T1000 (cell line): ENCODE measurements at places on chromosomes 2 and 18.

GRCh38 chr18:68703326-68703725, 11.6 kb downstream of the TMX3 start:
- no peak for DNase-seq

- DNase-seq: no peak
Observed at GRCh38 chr2:70608373-70608772, 54.7 kb upstream of the TGFA start.

DNA sequence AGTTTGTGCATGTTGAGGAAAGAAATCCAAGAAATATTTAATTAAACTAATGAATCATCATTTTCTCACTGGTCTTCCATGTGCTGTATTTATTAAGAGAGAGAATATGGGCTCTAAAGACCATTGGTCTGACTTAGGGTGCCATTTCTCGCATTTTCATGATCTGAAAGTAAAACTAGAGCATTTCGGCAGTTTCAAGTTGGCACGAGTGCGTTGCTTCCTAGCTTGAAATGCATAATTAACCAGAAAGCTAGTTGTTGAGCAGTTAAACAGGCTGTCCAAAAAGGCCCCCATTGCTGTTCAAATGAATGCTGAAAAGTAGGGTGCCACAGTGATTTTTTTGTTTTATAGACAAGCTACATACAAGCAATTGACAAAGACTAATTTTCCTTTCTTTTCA, 47.4 kb downstream of the SLC8A1 start:
- DNase-seq: no peak

- DNase-seq: no peak
Observed at GRCh38 chr2:75801234-75801982, 90.7 kb upstream of the GCFC2 start.

GRCh38 chr18:77341527-77342325, 92.1 kb downstream of the GALR1 start:
- no peak for DNase-seq

- DNase-seq: no peak
Observed at GRCh38 chr2:29213888-29214291, 98.7 kb downstream of the CLIP4 start.

- DNase-seq: no peak
Observed at GRCh38 chr2:160220545-160221009, 20.5 kb upstream of the ITGB6 start.

DNA sequence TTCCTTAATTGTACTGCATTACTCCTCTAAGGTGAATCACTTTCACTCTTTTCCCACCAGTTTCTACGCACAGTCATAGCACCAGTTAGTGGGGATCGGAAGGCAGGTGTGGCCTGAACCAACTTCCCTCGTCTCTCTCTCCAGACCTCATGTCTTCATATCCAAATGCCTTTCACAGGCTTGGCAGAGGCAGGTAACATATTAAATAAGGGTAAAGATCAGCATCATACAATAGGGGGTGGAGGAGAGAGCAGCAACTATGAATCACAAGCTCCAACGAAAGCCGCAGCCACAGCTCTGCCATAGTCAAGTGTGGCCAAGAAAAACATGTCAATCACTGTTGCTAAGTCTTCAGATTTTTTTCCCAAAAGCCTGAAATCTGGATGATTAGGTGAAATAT, 40.3 kb downstream of the AP1S3 start:
- no peak for DNase-seq

DNA sequence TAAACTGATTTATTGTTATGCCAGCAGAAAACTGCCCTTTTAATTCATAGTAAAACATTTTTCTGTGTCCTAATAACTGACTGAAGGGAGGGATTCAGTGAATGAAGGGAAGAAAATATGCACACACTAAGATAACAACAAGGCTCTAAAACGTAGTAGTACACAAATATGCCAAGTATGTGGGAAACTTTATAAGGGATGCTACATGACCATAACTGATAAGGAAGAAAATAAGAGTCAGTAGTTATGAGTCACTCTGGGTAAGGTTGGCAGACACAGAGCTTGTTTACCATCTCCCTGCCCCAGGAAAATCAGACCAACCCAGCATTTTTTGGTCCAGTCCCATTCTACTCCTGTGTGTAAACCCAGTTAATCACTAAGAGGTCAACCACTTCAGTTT, 124.2 kb downstream of the RPRM start:
- DNase-seq: peak; percentile 16

GRCh38 chr2:157777427-157777826, 98.7 kb downstream of the ACVR1 start:
- no peak for DNase-seq

GRCh38 chr2:166357068-166357949, 18.4 kb downstream of the SCN9A start:
- no peak for DNase-seq

DNA sequence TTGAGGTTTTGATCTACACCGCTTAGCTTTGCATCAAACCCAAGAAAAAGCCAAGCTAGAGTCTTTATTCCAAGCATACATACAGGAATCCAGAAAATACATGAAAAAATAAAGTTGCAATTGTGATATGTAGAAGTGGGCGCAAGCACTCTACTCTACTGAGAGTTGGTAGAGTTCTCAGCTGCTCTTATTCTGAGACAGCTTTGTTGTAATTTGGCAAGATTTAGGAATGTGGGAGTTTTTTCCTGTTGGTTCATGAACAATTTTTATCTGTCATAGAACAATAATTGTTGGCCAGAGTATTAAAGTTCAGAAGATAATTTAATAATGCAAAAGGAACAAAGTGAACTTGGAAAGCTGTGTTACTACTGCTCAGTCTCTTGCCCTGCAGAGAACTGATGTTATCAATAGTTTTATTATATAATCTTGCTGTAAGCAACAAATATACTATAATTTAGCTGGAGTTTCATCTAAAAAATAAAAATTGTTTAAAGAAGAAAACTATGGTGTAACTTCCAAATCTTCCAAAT, 302.0 kb upstream of the RND3 start:
- DNase-seq: no peak

- no peak for DNase-seq
Observed at GRCh38 chr2:135745545-135745944, 3.9 kb downstream of the UBXN4 start.

- no peak for DNase-seq
Observed at GRCh38 chr2:186068139-186068801, 329.7 kb downstream of the FSIP2 start.

DNA sequence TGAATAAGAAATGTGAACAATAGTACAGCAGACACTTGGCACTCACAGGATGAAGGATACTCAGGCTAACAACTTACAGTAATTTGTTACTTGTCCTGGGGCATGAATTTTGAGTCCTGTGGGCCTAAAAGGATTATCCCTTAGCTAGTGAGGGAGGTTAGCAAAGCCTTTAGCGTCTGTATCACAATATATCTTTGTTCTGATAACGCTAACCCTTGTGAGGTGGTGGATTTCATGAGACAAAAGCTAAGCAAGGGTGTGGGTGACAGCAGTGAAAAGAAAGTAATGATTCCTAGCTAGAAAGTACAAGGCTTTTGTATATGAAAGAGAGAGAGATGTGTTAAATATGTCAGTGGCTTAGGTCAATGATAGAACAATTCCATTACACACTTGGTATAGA, 46.8 kb upstream of the TTC21B start:
- DNase-seq: no peak

DNA sequence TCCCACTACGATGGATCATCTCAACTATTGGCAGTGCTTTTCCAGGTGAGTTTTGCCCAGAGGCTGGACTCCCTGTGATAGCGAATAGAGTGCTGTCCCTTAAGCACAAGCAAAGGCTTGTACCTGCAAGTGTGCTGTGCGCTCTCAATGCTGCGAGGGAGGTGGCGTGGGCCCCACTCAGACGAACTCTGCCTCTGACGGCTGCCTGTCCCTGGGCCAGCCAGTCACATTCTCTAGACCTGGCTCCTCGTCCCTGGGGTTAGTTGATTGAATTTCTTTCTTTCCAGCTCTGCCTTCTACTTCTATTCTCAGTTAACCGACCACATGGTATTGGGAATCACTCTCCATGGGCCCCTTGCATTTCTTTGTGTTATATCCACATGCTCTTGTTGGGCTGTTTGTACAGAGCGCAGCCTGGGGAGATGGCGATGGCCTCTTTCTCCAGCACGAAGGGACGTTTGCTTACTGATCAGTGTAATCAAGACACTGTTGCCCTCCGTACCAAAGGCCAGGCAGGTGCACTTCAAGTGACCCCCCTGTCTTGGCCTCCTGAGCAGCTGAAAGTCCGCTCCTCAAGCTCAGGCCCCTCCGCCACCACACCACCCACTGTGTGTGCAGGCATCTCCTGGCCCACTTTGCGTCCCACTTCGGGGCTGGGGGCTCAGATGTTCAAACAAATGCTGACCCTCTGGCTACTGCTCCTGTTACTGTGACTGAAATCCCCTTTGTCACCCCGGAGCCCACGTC, 151.3 kb downstream of the ZNF236 start:
- DNase-seq: no peak

DNA sequence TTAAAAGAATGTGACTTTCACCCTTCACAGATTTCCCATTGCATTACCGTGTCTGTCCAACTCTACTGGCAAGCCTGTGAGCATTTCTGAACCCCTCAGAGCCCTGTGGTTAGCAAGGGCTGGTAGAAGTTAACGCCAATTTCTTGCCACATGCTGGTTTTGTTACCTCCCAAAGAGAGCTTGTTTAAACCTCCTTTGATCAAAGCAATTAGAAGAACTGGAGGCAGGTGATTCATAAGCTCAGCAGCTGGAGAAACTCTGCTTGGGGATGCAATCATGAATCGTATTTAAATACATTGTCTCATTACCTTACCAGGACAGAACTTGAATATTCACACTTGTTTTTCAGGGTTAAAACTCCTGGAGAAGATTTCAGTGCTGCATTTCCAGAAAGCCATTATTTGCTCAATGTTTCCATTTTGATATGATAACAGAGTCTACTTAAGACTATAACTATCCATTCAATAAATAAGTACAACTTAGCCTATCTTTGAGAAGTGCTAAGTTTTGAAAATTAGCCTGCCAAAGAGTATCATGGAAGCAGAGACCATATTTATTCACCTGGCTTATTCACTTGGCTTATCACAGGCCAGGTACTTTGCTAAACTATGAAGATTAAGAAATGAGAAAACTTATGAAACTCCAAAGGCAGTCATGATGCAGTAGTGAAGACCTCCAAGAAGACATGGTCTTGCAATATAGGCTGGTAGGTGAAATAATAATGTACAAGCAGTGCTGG, 292.8 kb downstream of the INSIG2 start:
- no peak for DNase-seq

- no peak for DNase-seq
Observed at GRCh38 chr2:192090911-192091310, 103.8 kb downstream of the TMEFF2 start.

GRCh38 chr2:24147364-24147763, 24.1 kb downstream of the FAM228B start:
- DNase-seq: no peak

- DNase-seq: no peak
Observed at GRCh38 chr18:78309307-78309706, 670.3 kb upstream of the SALL3 start.

DNA sequence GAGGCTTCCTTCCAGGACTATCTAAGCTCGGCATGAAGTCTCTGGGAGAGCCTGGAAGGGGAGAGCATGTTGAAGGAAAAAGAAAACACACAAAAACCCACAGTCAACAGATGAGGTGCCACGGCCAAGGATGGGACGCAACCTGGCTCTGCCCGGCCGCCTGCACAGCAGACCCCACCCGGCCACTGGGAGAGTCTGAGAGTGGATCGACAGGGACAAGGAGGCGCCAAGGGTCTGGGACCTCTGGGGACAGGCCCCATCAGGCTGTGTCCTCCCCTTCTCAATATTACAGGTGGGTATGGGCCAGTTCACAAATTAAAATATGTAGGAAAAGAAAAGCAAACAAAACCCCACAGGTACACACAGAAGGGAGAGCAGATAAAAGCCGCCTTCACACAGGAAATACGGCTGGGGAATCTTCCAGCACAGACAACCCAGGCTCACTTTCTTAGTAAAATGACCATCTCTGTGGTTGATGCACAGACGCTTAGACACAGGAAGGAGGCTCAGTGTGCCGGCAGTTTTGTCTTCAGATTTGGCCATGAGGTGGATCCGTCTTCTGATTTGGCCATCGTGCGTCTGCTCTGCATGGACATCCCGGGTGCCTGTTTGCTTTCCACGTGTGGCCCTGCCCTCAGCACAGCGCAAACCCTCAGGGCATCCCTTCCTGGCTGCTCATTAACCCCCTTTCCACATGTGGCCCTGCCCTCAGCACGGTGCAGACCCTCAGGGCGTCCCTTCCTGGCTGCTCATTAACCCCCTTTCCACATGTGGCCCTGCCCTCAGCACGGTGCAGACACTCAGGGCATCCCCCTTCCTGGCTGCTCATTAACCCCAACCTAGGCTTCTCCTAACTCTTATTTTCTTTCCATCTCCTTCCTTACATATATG, 138.4 kb downstream of the EIPR1 start:
- DNase-seq: no peak

DNA sequence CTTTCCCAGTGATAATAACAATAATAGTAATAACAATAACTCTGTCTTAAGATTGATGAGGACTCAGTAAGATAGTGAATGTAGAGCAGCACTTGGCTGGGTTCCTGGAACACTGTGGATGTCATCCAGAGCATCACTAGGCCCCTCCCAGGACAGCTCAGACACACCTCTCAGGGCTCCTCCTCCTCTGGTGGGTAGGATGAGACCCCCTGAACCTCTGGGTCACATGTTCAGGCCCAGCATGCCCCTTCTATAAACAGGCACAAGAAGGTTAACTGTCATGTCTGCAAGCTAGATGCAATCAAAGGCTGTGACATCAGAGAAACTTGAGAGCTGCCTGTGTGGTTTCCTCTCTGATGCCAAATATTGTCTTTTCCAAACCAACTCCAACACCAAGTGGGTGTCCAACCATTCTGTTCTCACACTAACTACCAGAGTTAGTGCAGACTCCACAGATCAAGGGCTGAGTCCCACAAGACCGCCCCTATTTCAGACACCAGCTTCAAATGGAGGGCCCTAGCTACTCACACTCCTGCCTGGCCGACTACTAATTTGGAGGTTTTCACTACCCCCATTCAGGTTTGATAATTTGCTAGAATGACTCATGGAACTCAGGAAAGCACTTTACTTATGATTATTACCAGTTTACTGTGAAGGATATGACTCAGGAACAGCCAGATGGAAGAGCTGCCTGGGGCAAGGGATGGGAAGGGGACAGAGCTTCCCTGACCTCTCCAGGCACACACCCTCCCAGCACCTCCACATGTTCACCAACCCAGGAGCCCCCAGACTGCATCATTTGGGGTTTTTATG, 46.4 kb upstream of the BZW1 start:
- peak; percentile 70 for DNase-seq

DNA sequence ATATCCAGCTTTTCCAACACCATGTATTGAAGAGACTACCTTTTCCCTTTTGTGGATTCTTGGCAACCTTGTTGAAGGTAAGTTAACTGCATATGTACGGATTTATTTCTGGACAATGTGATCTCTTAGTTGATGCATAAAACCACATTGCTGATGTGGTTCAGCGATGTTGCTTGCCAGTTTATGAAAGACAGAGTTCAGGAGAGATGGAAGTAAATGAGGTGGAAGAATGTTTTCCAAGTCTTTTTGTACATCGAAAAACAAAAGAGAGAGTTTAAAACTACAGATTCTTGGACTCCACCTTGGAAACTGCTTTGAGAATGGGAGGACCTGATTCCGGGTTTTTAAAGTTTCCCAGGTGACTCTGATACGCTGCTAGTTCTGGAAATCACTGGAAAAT, 43.8 kb downstream of the MOB4 start:
- no peak for DNase-seq

GRCh38 chr18:79680100-79680879, 687 bp downstream of the CTDP1 start:
- no peak for DNase-seq

- DNase-seq: no peak
Observed at GRCh38 chr2:142180820-142181533, 50.2 kb upstream of the LRP1B start.

- DNase-seq: no peak
Observed at GRCh38 chr2:10271946-10272345, 30.8 kb upstream of the HPCAL1 start.

- no peak for DNase-seq
Observed at GRCh38 chr18:70151614-70152013, 53.9 kb downstream of the RTTN start.
